T-helper 2 cell (primary cell): ENCODE measurements at places on chromosomes 7 and 10.
A peak's percentile ranks its signal among the peaks of the same experiment; 100 is the strongest.

- DNase-seq: no peak
These were observed 25.1 kb downstream of the PRKAG2 start for GRCh38 chr7:151851782-151852181.

DNA sequence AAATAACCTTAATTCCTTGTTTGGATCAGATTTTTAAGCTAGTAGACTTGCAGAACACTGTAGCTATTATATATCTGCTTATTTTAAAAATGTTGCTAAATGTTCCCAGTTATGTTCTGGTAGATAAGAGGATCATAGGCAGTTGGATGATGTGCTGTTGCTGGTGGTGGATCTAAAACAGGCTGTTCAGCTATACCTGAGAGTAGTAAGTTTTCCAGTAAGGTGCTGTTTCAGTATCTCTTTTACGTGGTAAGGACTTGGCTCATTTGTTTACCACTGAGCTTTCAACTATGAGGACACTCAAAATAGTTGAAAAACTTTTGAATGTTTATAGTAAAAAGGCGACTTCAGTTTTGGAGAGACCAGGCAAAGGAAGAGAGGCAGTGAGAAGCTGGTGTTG, 180.9 kb downstream of the CDK14 start:
- no peak for DNase-seq

- DNase-seq: no peak
These were observed 47.3 kb downstream of the MYPN start for GRCh38 chr10:68156373-68157185.

- DNase-seq: no peak
These were observed 194.3 kb upstream of the PITRM1 start for GRCh38 chr10:3366735-3367405.

DNA sequence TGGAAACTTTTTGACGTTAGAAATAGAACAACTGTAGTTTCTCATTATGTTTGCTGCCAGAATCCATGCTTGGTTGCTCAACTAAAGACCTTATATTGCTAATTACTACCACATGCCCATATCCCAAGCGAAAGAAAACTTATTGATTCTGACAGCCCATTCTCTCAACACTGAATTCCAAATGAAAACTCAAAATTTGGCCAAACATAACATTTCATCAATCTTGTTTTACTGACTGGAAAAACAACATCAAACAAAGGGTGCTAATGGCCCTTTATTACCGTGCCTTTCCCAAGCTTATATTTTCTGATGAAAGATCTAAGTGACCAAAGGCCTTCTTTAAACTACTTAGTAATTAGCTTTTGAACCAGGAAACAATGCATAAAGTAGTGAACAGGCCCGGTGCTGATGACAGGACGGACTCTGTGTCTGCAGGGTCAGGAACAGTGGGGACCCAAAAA, 531.8 kb downstream of the KCNMA1 start:
- no peak for DNase-seq

- DNase-seq: no peak
These were observed 453 bp downstream of the URGCP start for GRCh38 chr7:43905956-43906330.

GRCh38 chr10:5482016-5482415, 17.4 kb downstream of the CALML5 start:
- no peak for DNase-seq

DNA sequence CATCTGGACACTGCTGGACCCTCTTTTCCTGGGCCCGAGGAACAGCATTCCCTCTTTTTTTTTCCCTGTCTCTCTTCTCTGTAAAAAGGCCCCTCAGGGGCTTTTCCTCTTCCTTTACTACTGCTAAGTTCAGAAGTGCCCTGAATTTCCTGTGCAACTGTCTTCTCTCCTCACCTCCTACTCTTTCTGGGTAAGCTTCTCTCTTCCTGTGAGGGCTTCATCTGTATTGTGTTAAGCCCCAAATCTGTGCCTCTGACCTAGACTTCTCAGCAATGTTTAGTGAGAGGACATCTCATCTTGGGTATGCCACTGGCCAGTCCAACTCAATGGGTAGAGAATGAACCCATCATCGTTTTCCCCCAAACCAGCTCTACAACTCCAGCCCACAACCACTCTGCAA, 174.2 kb downstream of the PTEN start:
- no peak for DNase-seq

DNA sequence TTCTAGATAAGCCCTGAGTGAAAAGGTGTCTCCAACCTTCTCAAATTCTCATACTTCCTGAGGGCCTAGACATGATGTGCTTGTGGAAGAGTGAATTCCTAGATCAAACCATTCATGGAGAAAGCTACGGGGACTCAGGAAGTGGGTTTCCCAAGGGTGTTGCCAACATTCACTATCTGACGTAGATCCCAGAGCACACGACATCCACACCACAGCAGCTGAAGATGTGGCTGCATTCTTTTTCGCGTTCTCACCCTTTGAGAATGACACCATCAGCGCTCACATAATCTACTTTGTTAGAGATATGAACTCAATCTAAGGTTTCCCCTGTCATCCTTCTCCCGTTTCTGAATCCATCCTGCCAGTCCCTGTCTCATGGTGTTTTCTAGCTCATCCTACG, 290.8 kb downstream of the DNAJB6 start:
- no peak for DNase-seq

DNA sequence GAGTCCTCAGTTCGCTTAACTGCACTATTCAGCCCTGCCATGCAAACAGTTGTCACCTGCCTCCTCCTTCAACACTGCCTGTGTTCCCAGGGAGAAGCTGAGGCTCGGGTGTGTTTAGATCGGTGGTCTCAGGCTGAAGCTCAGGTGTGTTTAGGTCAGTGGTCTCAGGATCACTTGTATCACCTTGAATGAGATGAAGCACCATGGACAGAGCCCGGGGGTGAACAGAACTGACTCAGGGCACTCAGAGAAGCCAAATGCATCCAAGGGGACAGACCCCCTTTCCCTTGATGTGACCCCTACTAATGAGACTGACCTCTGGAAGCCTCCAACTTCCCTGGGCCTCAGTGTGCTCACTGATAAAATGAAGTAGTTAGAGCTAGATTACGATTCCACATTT, 84.0 kb downstream of the CYTH3 start:
- DNase-seq: no peak

- DNase-seq: no peak
These were observed 335.4 kb upstream of the NRP1 start for GRCh38 chr10:33669904-33670303.

GRCh38 chr10:92916433-92916832, 68.1 kb downstream of the EXOC6 start:
- no peak for DNase-seq

GRCh38 chr7:158299607-158300006, 288.0 kb downstream of the PTPRN2 start:
- DNase-seq: no peak

DNA sequence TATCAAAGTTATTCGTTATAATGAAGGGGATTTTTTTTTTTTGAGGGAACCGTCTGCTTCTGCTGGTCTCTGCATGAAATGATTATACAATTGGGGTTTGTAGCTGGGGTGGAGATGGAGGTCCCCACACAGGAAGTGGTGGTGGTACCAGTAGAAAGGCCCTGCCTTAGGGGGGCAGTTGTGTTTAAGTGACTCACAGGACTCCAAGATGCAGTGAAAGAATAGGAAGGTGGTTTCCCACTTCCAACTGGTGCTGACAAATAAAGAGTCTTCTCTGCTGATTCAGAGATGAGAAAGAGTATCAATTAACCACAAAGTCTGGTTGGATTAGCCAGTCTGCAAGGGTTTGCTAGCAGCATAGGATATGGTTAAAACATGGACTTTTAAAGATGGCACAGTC, 376.0 kb downstream of the SORCS3 start:
- DNase-seq: no peak

DNA sequence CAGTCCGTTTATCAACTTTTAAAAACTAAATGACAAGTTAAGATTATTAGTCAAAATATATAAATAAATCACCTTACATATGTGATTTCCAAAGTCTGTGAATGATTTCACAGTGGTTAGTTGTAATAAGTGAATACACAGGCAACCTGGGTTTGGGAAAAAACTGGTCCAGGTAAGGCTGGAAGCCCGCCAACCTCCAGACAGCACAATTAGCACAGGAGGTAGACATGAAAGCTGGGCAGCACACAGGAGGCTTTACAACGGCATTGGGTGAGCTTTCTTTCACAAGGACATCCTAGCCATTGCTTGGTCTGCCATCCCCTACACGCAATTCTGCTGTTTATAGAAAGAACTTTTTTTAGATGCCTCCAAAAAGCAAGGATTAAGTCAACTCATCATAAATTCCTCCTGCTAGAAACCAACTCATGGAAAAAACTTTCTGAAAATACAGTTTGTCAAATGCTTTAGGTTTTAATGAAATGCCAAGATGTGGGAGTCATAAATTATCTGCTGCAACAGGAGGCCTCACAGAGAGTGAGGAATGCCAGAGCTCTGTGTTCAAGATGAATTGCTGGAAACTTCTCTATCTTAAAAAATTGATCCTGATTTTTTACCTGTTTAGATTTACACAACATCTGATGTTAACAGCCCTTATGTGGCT, 346.8 kb upstream of the NFE2L3 start:
- no peak for DNase-seq

- no peak for DNase-seq
These were observed 53.1 kb downstream of the PRKAG2 start for GRCh38 chr7:151823566-151824372.

DNA sequence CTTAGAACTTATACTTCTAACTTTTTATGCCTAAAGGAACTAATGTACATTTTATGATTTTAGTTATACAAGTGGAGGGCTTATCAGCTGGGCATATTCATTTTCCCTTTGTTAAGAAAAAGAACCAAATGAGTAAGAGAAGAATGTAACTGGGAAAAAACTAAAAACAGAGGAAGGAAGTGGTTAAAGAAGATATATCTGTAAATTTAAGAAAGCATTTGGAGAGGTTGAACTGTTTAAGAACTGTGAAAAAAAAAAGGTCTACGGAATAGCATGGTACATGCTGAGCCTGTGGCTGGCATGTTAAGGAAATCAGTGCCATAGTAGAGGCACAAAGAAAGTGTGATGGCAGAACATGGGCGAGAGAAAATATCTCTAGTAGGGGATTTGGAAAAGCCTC, 6.2 kb downstream of the MDFIC start:
- no peak for DNase-seq

- DNase-seq: no peak
These were observed 216.8 kb upstream of the KLF6 start for GRCh38 chr10:4001811-4002210.

DNA sequence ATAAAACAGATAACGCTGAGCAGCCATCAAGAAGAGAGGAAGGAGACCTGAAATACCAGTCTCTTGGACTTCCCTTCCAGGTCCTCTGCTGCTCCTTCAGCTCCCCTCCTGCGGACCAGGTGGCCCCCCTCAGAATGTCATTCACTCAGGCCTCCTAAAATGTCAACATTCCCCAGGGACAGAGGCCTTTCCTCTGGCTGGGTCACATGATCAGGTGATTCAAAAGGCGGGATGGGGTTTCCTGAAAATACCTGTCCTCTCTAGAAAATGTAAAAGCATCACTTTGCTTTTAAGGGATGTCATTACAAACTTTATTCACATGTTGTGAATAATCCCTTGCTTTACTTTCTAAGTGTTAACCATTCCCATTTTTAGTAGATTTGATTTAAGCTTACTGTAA, 311.1 kb downstream of the INHBA start:
- no peak for DNase-seq

DNA sequence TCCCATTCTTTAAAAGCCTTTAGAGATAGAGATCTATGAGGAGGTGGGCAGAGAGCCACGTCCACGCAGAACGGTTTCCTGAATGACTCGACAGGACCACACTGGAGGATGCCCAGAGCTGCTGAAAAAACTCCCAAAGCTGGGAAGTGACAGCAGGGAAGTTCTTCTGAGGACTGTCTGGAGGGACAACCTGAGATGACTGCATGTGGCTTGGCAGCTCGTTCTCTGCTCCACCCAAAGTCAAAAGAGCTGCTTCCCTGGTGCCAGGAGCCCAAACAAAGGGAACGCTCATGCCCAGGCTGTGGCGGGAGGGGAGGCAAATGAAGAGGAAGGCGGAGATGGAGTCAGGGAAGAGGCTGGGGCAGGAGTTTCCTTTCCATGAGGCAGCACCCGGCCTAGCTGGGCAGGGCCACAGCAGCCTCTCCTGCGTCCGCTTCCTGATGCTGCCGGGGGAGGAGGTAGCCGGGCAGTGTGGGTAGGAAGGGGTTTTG, 95.4 kb downstream of the CCDC3 start:
- DNase-seq: no peak

DNA sequence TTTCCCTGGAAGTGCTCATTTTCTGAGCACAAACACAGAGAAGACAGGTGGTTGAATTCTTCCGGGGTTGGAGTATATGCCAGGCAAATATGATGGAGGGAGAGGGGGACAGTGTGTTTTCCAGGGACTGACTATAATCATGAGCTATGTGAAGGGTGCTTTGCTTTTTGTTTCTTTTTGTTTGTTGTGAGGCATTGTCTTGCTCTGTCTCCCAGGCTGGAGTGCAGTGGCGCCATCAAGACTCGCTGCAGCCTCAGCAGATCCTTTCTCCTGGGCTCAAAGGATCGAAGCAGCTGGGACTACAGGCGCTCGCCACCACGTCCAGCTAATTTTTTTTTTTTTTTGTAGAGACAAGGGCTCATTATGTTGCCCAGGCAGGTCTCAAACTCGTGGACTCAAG, 47.3 kb upstream of the CPN1 start:
- no peak for DNase-seq

- no peak for DNase-seq
These were observed 24.4 kb downstream of the IPMK start for GRCh38 chr10:58243269-58243668.

DNA sequence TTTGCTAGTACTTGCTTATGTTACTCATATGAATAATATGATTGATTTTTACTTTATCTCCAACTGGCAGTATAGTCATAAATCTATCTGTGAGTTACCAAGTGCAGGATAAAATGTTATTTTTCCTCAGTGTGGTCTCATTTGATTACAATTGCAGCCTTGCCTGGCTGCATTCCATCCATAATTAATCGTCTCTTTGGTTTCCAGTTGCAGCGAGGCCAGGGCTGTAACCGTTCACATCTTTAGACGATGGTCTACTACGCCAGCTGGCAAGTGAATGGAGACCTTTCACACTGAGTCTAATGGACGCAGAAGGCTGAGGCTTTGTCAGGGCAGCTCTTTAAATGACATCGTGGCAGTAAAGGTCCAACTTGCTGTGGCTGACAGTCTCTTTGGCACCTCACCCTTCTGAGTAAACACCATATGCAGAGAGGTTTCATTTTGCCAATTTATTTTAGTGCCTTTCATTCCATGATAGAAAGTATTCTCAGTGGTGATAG, 84.0 kb downstream of the ARL4A start:
- no peak for DNase-seq

- DNase-seq: no peak
These were observed 80.1 kb upstream of the MKRN1 start for GRCh38 chr7:140559410-140559809.

GRCh38 chr7:87027900-87028299, 31.6 kb downstream of the ELAPOR2 start:
- no peak for DNase-seq

- DNase-seq: peak; percentile 60
These were observed 259.7 kb downstream of the EXOC4 start for GRCh38 chr7:133512560-133512959.

DNA sequence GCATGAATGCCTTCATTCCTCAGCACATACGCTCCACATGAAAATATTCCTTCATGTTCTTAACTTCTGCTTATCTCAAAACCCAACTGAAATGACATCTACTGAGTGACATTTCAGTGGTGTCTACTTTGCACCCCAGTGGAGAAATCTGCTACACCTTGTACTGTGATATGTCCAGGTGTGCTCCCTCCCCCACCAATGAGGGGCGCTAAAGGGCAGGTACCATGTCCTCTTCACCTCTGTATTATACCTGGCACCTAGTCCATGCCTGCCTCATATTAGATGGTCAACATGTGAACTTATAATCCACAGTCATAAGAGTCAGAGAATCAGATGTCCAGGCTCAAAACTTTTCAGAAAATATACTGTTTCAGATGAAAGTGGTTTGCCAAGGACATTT, 2.1 kb downstream of the PAXIP1 start:
- no peak for DNase-seq
